ENCODE measurements at places on chromosomes 1 and 21. TPM values are rescaled to one million over a fixed set of nuclear protein-coding genes. Genes with fewer than 3 reads are reported as not detected.
A peak's percentile ranks its signal among the peaks of the same experiment; 100 is the strongest.

DNA sequence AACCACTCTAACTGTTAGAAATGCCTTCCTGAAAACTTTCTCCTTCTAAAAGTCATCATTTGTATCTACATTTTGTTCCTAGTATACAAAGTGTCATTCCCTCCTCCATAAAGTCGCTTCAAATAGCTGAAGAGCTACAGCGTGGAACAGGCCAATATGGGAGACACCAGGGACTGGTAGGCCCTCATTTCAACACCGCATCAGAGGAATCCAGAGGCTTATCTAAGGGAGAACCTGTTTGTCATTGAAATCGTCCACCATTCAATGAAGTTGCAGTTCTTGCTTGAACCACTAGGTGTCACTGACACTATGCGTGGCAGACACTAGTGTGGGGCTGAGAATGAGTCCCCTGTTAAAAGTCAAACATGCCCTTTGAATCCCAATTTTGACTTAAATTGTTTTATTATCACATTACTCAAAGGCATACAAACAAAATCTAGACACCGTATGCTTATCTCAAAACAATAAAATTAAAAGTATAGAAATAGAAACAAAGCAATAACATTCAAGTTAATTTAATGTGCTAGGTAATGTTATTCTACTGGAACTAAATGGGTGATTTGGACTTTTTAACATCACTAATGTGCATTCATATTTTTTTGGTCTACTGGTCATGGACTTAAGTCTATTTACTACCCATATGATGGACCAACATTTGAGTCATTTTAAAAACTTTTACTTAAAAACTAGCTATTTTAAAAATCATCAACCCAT is 182.3 kb downstream of the FCRL5 start:
- no peak overlapping the region for H3K4me3 ChIP-seq
- no peaks in the 10 kb centered on the region for H3K4me1 ChIP-seq
- peak; percentile 33 for DNase-seq

DNA sequence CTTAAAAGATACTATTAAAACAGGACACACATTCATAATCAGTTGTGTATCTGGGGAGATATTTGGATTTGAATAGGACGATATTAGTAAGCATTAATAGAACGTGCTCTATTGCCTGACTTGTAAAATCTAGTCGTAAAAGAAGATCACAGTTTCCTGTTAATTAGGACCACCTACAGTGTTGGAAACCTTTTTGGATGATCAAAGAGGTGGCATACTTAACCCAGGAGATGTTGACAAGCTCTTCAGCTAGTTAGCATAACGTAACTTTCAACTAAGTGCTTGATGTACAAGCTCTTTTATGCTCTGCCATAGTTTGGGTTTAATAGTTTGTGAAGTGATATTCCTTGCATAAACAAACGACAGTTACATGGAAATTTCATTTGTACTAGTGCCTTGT is 293.3 kb upstream of the NR5A2 start:
- DNase-seq: no peak
- H3K36me3 ChIP-seq: no peaks in the 10 kb centered on the region
- H3K4me1 ChIP-seq: peaks cover 28% of the 10 kb centered on the region
- H3K27ac ChIP-seq: peak overlapping the region; percentile 31
- H3K27me3 ChIP-seq: no peaks in the 10 kb centered on the region
- no peak overlapping the region for H3K4me3 ChIP-seq

The AKNAD1 gene
- 0.15 TPM for total RNA-seq

GRCh38 chr1:227532019-227532619 is 31.2 kb upstream of the ZNF678 start:
- no peak overlapping the region for H3K4me3 ChIP-seq
- H3K4me1 ChIP-seq: no peaks in the 10 kb centered on the region
- no peak overlapping the region for H3K27ac ChIP-seq
- H3K27me3 ChIP-seq: no peaks in the 10 kb centered on the region
- no peak for DNase-seq

The DCST1 gene
- 0.32 TPM for total RNA-seq

DNA sequence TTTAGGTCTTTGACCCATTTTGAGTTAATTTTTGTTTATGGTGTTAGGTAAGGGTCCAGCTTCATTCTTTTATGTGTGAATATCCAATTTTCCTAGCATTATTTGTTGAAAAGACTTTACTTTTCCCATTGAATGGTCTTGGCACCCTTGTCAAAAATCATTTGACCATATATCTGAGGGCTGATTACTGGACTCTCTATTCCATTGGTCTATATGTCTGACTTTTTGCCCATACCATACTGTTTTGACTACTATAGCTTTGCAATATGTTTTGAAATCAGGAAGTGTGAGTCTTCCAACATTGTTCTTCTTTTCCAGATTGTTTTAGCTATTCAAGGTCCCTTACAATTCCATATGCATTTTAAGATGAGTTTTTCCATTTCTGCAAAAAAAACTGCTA is 11.4 kb upstream of the CCSAP start:
- no peaks in the 10 kb centered on the region for H3K4me1 ChIP-seq
- H3K4me3 ChIP-seq: no peak overlapping the region
- H3K27ac ChIP-seq: no peak overlapping the region
- no peaks in the 10 kb centered on the region for H3K36me3 ChIP-seq

DNA sequence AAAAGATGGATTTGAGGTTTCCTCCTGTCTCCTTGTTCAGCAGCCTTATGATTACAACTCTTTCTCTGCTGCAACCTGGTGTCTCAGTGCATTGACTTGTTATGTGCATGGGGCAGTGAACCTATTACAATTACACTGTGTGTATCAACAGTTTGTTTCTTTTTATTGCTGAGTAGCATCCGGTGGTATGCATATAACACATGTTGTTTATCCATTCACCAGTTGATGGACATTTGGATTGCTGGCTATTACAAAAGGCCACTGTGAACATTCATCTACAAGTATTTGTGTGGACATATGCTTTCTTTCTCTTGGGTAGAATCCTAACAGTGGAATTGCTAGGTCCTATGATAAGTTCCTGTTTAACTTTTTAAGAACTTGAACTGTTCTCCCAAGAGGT is 65.9 kb downstream of the FMO4 start:
- DNase-seq: no peak
- no peaks in the 10 kb centered on the region for H3K4me1 ChIP-seq
- no peak overlapping the region for H3K27ac ChIP-seq
- H3K36me3 ChIP-seq: no peaks in the 10 kb centered on the region

The LCE2C gene
- not detected for total RNA-seq

The SH2D5 gene
- 10.4 TPM for total RNA-seq

DNA sequence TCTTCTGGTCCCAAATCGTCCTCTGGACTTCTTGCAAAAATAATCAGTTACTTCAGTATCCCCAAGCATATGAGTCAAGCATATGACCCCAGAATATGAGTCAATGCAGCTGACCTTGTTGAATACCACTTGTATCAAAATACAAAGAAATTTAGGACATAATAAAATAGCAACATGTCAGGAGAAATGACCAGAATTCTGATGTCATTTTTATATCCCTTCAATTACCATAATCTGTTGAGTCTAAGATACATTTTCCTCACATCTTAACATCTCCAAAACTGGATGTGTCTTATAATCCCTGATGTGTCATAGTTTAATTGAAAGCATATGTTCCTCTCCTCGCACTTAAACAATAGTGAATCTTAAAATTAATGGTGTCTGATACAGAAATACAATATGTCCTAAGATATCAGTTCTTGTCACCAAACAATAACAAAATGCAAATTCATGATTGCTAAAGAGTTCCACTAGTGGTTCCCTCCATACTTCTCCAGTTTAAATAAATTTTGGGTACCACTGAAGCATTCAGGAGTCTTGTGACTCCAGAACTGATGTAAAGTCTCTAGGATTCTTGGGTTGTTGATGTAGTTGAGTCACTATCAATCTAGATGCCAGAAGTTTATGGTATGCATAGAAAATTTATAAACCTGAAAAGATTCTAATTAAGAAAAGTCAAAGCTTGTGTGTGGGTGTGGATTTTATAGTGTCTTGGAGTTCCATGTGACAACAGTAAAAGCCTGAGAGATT is 41.8 kb downstream of the KIFAP3 start:
- no peaks in the 10 kb centered on the region for H3K27me3 ChIP-seq
- no peak for DNase-seq
- no peaks in the 10 kb centered on the region for H3K4me1 ChIP-seq
- H3K36me3 ChIP-seq: no peaks in the 10 kb centered on the region
- no peak overlapping the region for H3K4me3 ChIP-seq
- H3K27ac ChIP-seq: no peak overlapping the region

The CRYAA gene
- total RNA-seq: not detected

DNA sequence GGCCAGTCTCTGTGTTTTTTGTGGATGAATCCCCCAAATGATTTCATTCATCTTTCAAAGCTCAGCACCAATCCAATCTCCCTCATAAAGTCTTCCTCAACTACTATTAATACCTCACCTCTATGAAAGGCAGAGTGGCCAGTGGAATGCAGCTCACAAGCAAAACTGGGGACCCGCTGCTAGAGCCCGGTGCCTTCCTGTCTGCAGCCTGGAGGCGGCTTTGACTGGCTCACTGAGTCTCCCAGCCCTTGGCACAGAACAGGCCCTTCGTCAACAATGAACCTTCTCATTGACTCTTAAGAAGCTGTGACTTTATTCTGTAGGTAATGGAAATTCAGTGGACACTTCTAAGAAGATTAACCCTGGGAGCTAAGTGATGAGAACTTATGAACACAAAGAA is 86.8 kb upstream of the RAB4A start:
- no peak overlapping the region for H3K4me3 ChIP-seq
- H3K36me3 ChIP-seq: no peaks in the 10 kb centered on the region
- DNase-seq: no peak
- no peaks in the 10 kb centered on the region for H3K27me3 ChIP-seq
- no peaks in the 10 kb centered on the region for H3K4me1 ChIP-seq

Measured in HCT116 (cell line).